ENCODE measurements at places on chromosomes 12 and 14.

DNA sequence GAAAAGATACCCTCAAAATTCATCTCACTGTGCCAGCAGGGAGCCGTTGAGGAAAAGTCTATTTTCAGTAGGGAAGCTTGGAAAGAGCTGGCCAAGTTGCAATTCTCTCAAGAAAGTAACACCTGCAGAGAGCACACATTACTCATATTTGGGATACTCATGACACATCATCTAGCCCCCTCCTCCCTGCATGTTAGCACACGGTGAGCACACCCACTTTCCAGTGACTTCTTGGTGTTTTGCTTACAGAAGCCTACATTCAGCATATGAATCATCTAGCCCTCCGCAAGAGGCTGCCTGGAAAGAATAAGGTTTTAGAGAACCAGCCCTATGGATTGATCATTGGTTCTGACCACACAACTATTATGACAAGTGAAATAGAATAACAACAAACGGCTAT, 124.5 kb downstream of the PTPRO start:
- DNase-seq = peak; percentile 7

GRCh38 chr12:18681818-18682217, 56.0 kb downstream of the PLCZ1 start:
- no peak for DNase-seq

DNA sequence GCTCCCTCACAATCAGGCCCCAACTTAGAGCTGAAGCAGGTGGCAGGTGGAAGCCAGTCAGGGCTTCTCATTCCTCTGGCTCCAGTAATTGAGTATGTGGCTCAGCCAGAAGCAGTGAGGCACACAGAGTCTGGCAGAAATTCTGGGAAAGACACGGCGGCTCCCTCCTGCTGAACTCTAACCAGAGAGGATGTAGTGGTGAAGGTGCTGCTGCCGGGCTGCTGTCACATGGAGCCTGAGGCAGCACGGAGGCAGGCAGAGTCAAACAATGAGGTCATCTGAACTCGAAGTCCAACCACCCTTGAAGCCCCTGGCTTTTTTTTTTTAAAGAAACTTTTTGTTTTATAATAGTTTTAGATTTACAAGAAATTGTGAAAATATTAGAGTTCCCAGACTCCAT, 33.4 kb upstream of the SMOC1 start:
- no peak for DNase-seq

GRCh38 chr12:5827591-5827990, 117.5 kb downstream of the ANO2 start:
- DNase-seq = no peak

- no peak for DNase-seq
These were observed 8.3 kb upstream of the WSCD2 start for GRCh38 chr12:108120863-108121165.

DNA sequence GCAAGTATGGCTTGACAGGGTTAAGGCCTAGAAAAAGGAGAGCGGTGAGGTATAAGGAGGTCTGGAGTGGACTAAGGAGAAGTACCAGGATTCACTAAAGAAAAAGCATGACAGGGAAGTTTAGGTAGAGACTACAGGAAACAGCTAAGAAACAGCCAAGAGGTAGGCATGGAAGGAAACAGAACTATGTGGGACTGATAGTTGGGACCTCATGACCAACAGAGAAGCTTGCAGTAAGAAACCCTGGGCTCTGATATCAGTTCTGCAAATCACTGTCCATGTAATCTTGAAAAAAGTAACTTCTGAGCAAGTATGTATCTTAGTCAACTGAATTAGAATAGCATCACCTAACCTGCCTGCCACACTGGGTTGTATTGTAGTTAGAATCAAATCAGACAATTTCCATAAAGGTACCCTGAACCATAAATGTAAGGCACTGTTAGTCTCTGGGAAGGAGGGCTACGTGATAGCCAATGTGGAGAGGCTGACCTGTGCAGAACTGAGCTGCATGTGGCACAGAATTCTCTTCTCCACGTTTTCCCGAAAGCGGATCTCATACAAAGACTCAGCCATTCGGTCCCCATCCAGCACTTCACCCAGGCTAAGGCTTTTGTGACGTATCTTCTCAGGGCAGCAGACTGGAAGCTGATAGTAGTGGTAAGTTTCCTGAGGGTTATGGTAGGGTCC, 912 bp downstream of the TM9SF1 start:
- DNase-seq = no peak

DNA sequence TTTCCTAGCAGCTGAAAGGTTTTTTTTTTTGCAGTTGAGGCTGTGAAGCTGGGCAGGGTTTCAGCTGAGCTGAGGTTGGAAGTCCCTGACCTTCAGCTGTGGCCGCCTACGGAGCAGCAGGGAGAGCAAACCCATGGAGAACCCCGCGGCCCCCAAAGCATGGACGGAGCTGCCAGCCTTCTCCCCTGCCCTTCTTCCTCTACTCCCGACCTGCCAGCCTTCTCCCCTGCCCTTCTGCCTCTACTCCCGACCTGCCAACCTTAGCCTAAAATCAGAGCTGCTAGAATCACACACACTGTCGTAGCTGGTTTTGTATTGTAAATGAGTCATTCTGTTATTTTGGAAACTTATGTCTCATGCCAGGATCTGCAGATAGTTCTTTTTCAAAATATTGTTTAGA, 74.6 kb downstream of the PPP2R5C start:
- no peak for DNase-seq

DNA sequence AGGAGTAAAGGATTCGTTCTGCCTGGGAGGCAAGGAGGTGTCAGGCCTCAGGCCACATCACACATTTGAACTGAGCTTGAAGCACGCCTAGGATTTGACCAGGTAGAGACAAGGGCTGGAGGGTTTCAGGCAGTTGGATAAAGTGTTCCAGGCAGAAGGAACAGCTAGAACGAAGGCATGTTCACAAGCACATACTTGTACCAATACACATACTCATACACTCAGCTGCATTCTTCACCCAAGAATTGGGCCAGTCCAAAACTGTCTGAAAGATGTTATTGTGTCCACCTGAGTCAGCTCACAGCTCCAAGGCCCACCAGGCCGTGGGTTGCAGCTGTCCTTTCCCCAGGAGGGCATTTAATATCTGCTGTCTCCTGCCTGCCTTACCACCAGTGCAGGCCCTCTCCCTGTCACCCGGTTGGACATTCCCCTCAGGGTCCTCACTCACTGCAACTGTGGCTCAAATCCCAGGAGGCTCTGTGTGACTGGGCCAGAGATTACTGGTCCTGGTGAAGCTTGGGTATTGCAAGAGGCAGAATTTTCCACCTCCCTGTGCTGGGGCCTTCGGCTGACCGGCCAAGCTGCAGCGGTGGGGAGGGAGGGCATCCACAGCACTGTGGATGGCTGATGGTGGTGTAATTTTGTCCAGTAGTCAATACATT, 12.8 kb upstream of the AQP2 start:
- no peak for DNase-seq

GRCh38 chr12:90690120-90690519, 264.9 kb downstream of the CCER1 start:
- no peak for DNase-seq

DNA sequence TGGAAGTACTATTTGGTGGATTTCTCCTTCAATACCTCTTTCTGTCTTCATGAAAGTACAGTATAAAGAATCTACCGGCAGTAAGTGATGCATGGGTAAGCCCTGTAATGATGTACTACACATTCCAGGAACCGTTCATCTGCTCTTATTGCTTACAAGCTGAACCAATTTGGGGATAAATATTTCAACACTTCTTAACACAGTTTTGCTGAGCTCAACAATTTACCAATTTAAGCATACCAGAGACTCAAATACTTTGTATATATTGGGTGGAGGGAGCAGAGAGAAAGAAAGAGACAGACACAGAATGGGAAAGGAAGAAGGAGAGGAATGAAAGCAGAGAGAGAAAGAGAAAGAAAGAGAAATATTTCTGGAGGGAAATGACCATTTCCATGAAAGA, 821.1 kb upstream of the FLRT2 start:
- peak; percentile 2 for DNase-seq

- no peak for DNase-seq
These were observed 210.1 kb upstream of the DAAM1 start for GRCh38 chr14:58978343-58978742.

DNA sequence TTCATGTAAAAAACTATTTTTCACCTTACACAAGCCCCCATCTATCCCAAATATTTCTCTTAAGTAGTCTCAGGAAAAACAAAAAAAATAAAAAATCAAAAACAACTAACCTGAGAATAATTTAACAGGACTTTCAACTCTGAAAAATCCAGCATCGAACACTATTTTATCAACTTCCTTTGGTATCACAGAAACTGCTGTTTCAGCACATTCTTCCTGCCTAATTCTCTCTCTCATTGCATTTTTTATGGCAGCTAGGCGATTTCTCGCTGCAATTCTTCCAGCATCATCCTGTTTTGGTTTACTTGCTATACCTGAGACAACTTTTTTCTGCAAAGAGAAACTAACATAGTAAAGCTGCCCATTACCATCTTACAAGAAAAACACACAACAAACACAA, 29.4 kb downstream of the LGALS3 start:
- no peak for DNase-seq

GRCh38 chr12:57549909-57550640, at the start of gene KIF5A:
KIF5A (plus strand) TSS chr12:57550044; CDS start chr12:57550272, 228 bp downstream.
- DNase-seq = no peak

GRCh38 chr12:77388445-77389265, 323.3 kb upstream of the E2F7 start:
- DNase-seq = no peak

GRCh38 chr12:12891080-12891880, at the start of gene GPRC5A:
GPRC5A (plus strand) TSS chr12:12891562; CDS start chr12:12908250, 16,688 bp downstream.
- DNase-seq = peak; percentile 87

GRCh38 chr12:6167327-6168280, 32.6 kb upstream of the CD9 start:
- peak; percentile 94 for DNase-seq

DNA sequence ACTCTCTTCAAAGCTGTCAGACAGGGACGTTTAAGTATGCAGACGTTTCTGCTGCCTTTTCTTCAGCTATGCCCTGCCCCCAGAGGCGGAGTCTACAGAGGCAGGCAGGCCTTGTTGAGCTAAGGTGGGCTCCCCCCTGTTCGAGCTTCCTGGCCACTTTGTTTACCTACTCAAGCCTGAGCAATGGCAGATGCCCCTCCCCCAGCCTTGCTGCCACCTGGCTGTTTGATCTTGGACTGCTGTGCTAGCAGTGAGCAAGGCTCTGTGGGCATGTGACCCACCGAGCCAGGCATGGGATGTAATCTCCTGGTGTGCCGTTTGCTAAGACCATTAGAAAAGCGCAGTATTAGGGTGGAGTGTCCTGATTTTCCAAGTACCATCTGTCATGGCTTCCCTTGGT, 900.4 kb upstream of the MDGA2 start:
- no peak for DNase-seq

GRCh38 chr12:90953956-90954421, 987 bp downstream of the CCER1 start:
- no peak for DNase-seq

DNA sequence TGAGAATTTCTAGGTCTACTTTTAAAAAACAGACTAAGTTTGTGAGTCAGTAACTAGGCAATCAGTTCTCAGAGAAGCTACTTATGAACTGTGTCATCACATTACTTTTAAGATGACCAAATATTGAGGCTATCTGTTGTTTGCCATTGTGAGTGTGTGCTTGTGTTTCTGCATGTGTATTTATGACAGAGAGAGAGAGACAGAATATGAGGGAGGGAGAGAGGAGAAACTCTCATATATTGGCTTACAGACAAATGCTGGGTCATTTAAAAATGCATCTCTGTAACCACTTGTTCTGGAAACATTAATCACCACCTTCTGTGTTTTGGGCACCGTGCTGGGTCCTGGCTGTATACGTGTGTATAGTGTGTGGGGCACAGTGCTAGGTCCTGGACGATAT, 161.5 kb upstream of the FRMD6 start:
- peak; percentile 62 for DNase-seq

DNA sequence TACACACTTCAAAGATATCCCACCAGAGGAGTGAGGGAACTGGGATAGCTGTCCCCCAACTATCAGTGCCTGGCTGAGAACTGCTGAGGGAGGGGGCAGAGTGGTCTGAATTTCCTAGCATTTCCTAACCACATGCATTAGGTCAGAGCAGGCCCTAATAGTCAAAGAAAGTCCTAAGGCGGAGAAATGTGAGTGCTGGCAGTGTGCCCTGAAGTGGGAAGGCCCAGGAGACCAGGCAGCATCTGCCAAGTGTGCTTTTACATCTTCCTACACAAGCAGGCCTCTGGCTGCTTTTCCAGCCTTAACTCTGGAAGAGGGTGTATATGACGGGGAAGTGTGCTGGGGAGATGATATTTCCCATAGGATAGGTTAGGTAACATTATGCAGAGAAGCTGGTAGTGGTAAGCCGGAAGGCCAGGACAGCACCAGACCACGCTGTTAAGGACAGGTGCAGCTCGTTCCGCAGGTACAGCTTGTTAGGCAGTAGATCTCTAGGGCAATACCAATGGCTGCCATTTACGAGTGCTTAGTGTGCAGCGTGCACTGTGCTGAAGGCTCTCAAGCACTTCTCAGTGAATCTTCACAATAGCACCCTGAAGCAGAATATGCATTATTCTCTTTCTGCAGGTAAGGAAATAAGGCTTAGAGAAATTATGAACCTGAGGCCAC, 9.1 kb upstream of the CCDC198 start:
- DNase-seq = peak; percentile 52

GRCh38 chr14:83133981-83134645, 1600.5 kb upstream of the SEL1L start:
- DNase-seq = no peak

- no peak for DNase-seq
These were observed 8.8 kb upstream of the EVL start for GRCh38 chr14:100056431-100056830.

GRCh38 chr12:108690542-108691174, 40.7 kb downstream of the CORO1C start:
- peak; percentile 47 for DNase-seq

DNA sequence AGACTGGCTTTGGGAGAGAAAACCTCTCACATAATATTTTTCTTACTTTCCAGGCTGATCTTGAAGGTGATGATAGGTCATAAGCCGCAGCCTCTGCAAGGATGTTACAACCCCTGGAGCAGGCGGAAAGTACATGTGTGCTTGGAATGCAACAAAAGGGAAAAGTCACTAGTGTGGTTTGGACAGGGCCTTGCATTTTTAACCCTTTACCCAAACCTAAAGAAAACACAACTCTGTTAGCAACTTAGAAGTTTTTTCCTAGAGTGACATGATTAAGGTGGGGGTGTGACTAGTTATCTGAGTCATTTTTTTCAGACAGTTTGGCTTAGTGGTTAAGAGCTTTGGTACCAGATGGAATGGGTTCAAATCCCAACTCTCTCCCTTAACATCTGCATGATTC, 97.0 kb downstream of the TMEM30B start:
- DNase-seq = peak; percentile 99

GRCh38 chr14:65373671-65374039, 38.9 kb upstream of the FUT8 start:
- no peak for DNase-seq

GRCh38 chr14:99127651-99128167, 144.3 kb downstream of the BCL11B start:
- peak; percentile 86 for DNase-seq

GRCh38 chr12:20475542-20475941, 107.2 kb downstream of the PDE3A start:
- no peak for DNase-seq

GRCh38 chr12:95203487-95204030, 13.7 kb downstream of the FGD6 start:
- DNase-seq = no peak
